ENCODE measurements at places on chromosomes 5 and 9.

GRCh38 chr9:135504262-135505243 is 4.1 kb downstream of the MRPS2 start:
- DNase-seq: peak; percentile 71

DNA sequence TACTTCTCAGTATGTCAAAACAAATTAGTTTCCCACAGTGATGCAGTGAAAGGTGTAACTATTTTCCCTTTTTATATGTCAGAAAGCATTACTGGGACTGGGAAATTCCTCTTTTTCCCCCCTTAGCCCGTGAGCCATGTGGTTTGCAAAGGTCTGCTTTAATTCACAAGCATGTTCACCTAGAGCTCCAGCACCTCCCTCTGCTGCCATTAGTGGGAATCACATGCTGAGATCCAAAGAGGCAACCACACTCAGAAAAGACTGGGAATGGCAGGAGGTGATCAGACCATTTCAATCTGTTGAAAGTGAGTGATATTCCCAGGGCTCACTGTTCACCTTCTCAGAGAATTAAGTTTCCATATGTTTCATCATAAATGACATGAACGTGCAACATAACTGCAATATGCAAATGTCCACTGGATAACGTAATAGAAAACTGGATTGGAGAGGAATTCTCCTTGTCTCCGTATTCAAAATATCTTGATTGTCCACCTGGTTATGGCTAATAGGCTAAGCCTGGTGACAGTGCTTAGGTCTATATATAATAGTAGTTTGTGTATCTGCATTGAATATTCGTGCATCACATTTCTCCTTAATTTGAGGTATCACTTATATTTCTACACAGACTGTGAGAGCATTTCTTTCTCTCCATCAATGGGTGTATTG is 703.5 kb upstream of the WWC1 start:
- DNase-seq: no peak

GRCh38 chr9:128552744-128553440 is 505 bp downstream of the SPTAN1 start:
- peak; percentile 64 for DNase-seq

DNA sequence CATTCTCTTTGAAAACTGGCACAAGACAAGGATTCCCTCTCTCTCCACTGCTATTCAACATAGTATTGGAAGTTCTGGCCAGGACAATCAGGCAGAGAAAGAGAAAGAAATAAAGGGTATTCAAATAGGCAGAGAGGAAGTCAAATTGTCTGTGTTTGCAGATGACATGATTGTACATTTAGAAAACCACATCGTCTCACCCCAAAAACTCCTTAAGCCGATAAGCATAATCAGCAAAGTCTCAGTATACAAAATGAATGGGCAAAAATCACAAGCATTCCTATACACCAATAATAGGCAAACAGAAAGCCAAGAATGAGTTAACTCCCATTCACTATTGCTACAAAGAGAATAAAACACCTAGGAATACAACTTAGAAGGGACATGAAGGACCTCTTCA is 21.0 kb upstream of the EPB41L4A start:
- no peak for DNase-seq

- no peak for DNase-seq
Measured at GRCh38 chr9:116482740-116483139, 204.4 kb upstream of the TRIM32 start.

DNA sequence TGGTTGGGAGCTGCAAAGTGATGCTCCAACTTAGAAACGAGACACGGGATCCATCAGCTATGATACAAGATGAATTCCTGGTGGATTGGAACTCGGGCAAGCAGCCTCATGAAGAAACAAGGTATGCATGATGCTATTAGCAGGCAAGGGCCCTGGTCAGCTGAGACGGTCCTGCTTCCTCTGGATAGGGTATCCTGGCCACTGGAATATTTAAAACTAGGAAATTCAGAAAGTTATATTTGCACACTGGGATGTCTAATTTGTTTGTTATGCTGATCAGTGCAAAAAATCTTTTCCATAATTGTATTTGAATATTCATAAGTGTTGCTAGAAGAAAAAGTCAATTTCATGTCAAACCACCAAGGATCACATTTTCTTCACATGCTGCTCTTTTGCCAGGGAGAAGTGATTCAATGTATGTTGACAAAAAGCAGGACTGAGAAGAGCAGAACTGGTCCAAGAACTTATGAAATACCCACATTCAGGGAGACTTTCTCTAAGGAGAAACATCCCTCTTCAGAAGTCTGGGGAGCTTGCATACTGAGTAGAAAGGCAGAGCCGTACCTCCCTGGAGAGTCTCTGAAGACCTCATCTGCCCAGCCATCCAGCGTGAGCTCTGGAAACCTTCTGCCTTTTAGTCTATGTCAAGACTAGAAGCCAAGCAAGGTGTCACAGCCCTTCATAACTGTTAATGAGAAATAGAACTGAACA is 6.7 kb upstream of the NXNL2 start:
- no peak for DNase-seq

DNA sequence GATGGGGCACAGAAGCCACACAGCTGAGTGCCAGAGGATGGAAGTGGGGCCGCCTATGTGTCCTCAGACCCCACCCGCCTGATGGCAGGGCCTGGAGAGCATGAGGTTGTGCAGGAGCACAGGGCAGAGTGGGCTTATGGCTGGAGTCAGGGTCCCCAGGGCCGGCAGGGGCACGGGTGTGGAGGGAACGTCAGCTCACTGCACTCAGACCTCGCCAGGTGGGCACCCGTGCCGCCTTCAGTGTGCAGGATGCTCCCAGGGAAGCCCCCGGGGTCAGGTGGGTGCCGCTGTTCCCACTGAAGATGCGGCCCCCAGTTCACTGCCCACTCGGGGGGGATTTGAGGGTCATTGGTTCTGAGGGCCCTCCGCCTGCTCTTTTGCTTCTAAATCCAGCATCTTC is 34.9 kb downstream of the EXOC3 start:
- no peak for DNase-seq

GRCh38 chr9:76700916-76701315 is 63.3 kb upstream of the PCA3 start:
- DNase-seq: no peak

- DNase-seq: no peak
Measured at GRCh38 chr5:142248853-142249462, 75.9 kb downstream of the SPRY4 start.

DNA sequence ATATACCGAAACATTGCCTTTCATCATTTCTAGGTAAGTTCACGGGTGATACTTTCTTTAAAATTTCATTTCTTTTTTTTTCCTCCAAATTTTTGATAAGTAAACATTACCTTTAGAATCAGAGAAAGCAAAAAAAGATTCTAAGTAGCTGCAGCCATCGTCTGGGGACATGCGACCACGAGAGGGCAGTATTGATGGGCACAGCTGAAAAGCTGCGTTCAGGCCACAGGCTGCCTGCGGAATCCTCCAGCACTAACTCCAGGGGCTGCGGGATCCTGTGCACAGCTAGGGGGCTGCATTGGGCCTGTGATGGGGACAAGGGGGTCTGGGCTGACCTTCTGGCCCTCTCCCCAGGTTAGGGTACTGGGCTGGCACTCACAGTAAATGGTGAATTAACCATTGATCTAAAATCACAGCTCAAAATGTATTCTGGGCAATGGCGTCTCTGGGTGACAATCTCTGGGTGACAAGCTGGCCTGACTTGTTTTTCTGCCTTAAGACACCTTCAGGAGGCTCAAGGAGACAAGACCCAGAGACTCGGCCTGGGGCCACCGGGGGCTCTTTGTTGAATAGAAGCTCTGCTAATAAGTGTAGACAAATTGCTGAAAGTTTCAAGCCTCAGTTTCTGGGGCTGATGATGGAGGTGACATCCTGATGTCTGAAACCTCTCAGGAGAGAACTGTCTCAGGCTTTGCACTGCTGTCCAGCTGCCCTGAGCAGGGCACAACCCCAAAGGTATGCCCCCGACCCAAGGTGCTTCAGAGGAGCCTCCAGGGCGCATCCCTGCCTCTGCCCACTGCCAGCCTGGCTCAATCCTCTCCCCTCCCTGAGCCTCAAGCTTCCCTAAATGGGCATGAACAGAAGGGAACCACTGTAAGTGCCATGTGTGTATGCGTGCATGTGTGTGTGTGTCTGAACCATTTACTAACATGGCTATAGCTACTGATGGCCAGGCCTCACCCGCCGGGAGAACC is 44.3 kb upstream of the SARDH start:
- DNase-seq: peak; percentile 78

DNA sequence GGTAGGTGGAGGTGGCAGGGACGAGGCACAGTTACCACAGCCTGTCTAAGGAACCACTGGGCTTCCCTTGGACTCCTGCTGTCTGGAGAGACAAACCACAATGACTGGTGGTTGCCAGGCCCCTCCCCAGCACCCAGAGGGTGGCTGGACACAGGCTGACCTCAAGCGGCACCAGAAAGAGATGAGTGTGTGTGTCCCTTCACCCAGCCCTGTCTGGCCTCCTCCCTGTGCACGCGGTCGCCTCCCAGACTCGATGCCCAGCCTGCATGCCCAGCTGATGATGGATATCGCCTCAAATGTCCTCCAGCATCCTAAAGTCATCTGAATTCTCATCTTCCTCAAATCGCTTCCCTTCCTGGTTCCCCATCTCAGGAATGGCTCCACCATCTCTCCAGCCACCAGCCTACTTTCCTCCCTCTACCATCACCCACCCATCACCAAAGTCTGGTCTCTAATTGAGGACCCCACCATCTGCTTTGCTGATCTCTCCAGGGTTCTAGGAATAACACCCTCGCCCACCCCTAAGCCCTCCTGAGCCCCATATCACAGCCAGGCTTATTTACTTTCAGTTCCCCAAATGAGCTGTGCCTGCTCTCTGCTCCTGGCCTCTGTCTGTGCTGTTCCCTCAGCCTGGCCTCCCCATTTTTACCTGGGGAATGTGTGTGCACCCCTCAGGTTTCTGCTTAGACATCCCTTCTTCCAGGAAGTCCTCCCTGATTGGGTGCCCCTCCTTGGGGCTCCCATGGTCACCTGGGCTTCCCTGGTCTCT is 52.5 kb upstream of the GGTA1 start:
- no peak for DNase-seq

DNA sequence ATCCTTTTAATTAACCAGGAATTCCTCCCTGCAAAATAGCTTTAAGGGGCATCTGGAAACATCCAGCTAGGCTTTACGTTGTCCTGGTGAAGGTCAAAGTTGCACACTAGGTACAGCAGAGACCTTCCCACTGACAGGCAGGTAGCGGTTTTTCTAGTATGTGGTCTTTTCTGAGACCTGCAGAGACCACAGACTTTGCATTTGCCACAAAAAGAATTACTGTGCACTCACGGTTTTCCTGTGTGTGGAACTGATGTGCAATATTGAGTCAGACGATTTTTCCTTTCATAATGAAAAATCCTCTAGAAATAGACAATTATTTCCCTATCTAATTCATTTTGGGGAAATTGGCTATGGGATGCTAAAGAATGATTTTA is 417.0 kb upstream of the ADAMTSL1 start:
- no peak for DNase-seq

DNA sequence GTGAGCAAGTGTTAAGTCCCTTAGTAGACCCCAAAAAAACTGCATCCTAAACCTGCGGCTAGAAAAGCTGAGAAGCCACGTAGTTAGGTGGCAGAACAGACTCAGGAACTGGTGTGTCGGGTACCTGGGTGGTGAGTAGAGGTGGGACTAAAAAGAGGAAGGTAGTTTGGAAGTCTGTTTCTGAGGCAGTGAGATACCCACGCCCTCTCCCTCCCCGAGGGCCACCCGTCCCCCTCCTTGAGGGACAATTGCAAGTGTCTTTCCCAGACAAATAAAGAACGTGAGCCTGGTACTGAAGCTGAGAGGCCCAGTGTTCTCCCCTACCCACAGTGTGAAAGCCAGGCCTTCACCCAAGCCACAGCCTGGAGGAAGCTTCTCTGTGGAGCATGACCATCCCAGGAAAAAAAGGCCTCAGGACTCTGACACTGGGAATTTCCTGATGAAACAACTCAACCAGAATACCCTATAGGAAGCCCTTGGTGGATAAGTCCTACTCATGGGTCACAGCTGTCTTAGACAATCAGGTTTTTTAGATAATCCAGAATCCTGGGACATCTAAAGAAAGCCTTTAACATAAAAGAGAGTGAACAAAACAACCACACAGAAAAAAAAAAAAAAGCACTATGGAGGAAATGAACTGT is 7.0 kb upstream of the CD74 start:
- no peak for DNase-seq

DNA sequence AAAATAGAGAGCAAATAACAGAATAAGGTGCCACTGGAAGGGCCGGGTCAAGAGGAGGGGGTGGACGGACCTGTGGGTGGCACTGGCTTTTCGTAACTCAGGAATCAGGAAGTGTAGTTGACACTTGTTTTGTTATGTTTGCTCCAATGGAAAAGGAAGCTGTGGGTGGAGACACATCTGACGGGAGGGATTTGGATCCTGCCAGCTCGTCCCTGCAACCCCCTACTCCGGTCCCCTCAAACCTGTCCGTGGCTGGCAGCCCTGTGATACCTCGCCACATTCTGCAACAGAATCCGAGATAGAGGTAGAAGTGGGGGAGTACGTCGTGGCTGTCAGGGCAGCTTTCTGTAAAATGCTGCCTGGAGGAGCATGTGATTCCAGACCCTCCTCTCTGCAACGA is 104.2 kb upstream of the IER5L start:
- DNase-seq: no peak

DNA sequence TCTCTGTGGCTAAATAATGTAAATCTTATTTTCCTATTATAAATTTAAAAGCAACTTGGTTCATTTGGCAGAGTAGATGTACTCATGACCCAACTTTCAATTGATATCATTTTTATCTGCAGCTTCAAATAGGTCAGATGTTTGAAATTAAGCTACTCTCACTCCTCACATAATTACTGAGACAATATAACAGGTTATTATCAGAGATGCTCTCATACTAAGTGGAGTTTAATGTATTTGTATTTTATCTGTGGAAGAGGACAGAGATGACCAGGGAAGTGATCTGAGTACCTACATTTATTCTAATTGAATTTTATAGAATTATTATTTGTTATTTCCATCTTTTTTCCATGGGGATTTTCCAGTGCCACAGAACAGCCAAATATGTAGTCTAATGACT is 177.4 kb upstream of the PRLR start:
- DNase-seq: no peak

DNA sequence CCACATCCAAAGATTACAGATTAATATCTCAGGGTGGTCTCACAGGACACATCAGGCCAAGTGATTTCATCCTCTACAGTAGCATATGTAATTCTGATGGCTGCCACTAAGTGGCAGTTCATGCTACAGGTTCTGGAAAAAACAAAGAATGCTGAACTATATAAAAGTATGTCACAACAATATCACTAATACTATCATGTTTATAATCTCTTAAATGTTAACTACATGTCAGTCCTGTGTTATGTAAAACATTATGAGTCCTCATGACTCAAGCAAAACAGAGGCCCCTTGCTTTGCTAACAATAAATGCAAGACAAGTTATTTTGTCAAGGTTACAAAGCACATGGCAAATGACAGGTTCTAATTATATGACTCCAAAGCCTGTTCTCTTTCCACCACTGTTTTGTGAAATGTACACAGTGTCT is 233.2 kb downstream of the FBXL17 start:
- no peak for DNase-seq

- no peak for DNase-seq
Measured at GRCh38 chr5:30849931-30850710, 343.4 kb upstream of the CDH6 start.

DNA sequence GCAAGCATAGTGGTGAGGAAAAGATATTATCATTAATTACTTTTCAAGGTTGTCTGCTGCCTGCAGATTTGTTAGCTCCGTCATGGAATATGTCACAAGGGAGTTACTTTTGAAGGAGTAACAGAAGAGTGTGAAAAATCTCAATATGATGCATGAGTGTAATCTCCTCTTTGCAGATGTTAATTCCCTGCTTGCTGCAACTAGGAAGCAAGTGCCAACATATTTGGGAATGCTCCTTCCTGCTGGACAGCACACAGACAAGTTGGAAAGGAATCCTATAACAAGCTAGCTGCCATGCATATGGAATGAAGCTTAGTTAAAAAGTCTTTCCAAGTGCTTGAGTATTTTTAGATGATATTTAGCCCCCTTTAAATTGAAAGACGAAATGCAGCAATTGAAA is 2023.6 kb upstream of the CDH6 start:
- no peak for DNase-seq
